Lung (tissue), 17 donors: ENCODE measurements at places on chromosomes 16 and 17. TPM values are rescaled to one million over a fixed set of nuclear protein-coding genes. Genes with fewer than 3 reads are reported as not detected.

The APOH gene
- 15.4 TPM for polyA plus RNA-seq

The AIPL1 gene
- not detected for polyA plus RNA-seq

The MYOCD gene
- 0.73 TPM for polyA plus RNA-seq

The HSPB9 gene
- 0.03 TPM for polyA plus RNA-seq

The CCL3 gene
- 7.8 TPM for polyA plus RNA-seq

The PRR15L gene
- 64.2 TPM for polyA plus RNA-seq

The DOC2B gene
- polyA plus RNA-seq: 3.0 TPM

The METRN gene
- polyA plus RNA-seq: 52.7 TPM

The NPIPA3 gene
- 1.5 TPM for polyA plus RNA-seq
